ENCODE measurements at places on chromosomes 4 and X. TPM values are rescaled to one million over a fixed set of nuclear protein-coding genes. Genes with fewer than 3 reads are reported as not detected.

TMSB15C gene
- total RNA-seq: 15.5 TPM

PAPSS1 gene
- total RNA-seq: 136 TPM

SRPX2 gene
- total RNA-seq: 0.38 TPM

ADGRA3 gene
- 127 TPM for total RNA-seq

SLC34A2 gene
- total RNA-seq: 2.2 TPM

EGFL6 gene
- total RNA-seq: 0.29 TPM

- H3K4me3 ChIP-seq: no peak overlapping the region
- DNase-seq: no peak
- H3K27me3 ChIP-seq: no peaks in the 10 kb centered on the region
- peaks cover 6% of the 10 kb centered on the region for H3K4me1 ChIP-seq
Measured at GRCh38 chr4:75698162-75698962, 25.2 kb upstream of the G3BP2 start.

DNA sequence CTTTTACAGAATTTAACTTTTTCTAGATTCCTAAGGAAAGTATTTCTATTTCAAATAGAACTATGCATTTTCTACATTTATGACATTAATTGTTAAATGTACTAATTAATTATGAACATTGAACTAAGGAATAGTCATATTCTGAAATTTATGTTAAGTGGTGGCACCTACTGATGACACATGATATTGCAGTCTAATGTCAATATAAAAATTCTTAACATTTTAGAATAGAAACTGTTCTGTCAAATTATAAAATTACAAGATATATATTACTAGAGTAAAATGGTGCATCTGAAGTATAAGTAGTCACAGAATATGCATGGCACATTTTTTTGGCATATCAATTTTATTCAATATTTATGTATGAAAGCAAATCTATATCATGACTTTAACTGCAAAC, 40.2 kb upstream of the NDNF start:
- H3K4me3 ChIP-seq: no peak overlapping the region
- H3K4me1 ChIP-seq: peaks cover 4% of the 10 kb centered on the region
- DNase-seq: no peak
- no peaks in the 10 kb centered on the region for H3K36me3 ChIP-seq
- H3K27me3 ChIP-seq: peaks cover 3% of the 10 kb centered on the region

- DNase-seq: no peak
- H3K4me3 ChIP-seq: no peak overlapping the region
- no peaks in the 10 kb centered on the region for H3K36me3 ChIP-seq
- H3K4me1 ChIP-seq: no peaks in the 10 kb centered on the region
- H3K27ac ChIP-seq: no peak overlapping the region
- H3K27me3 ChIP-seq: no peaks in the 10 kb centered on the region
Measured at GRCh38 chr4:101596781-101597552, 193.6 kb upstream of the BANK1 start.

DNA sequence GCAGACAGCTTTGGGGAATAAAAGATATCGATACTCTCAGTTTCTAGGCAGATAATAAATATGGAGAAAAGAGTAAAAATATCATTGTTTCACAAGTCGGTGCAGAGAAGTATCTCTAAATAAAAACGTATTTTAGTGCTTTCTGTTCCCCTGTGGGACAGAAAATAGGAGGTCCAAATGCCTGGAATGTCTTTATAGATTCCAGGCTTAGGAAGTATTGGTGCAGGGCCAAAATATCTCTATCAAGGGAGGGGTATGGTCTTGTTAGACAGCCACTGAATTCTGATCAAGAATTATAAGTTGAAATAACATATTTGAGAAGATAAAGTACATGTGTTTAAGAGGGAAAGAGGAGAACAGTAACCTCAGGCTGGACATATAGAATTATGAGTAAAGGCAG, 596.4 kb downstream of the PCDH18 start:
- H3K36me3 ChIP-seq: no peaks in the 10 kb centered on the region
- DNase-seq: no peak
- H3K4me3 ChIP-seq: no peak overlapping the region
- H3K4me1 ChIP-seq: peaks cover 7% of the 10 kb centered on the region
- no peak overlapping the region for H3K27ac ChIP-seq

DNA sequence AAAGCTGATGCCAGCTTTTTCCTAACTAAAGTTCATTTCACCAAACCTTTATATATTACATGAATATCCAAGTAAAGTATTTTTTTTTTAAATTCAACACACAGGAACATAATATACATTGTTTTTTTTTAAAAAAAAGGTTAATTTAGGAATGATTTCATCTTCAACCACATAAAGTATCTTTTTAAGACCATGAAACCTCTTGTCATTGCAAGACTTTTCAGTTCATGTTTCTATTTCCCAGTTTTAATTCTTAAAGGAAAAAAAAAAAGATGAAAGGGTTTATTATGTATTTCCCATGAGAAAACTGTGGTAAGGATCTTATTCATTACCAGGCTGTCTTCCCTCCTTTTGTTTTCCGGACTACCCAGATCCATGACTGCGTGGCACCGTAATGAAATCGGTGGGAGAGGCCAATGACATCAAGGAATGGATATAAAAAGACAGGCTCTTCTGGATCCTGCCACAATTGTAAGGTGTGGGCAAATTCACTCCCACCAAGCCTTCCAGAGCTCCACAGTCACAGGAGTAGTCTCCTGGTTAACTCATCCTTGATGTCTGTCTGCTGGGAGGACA, 84.7 kb upstream of the CBR4 start:
- no peak overlapping the region for H3K4me3 ChIP-seq
- DNase-seq: no peak
- no peak overlapping the region for H3K27ac ChIP-seq
- H3K36me3 ChIP-seq: peaks cover 47% of the 10 kb centered on the region
- no peaks in the 10 kb centered on the region for H3K27me3 ChIP-seq

- no peaks in the 10 kb centered on the region for H3K4me1 ChIP-seq
- DNase-seq: no peak
- H3K36me3 ChIP-seq: no peaks in the 10 kb centered on the region
- no peak overlapping the region for H3K27ac ChIP-seq
- no peak overlapping the region for H3K4me3 ChIP-seq
- no peaks in the 10 kb centered on the region for H3K27me3 ChIP-seq
Measured at GRCh38 chr4:52157641-52158316, 106.7 kb downstream of the SPATA18 start.

- H3K4me3 ChIP-seq: no peak overlapping the region
- H3K36me3 ChIP-seq: no peaks in the 10 kb centered on the region
- no peak overlapping the region for H3K27ac ChIP-seq
- H3K4me1 ChIP-seq: peaks cover 20% of the 10 kb centered on the region
- peaks cover 7% of the 10 kb centered on the region for H3K27me3 ChIP-seq
Measured at GRCh38 chr4:48196758-48197504, 62.9 kb upstream of the TXK start.

GRCh38 chrX:34634349-34634748, 22.7 kb downstream of the TMEM47 start:
- peaks cover 10% of the 10 kb centered on the region for H3K4me1 ChIP-seq
- no peak overlapping the region for H3K4me3 ChIP-seq
- no peak for DNase-seq
- peaks cover 5% of the 10 kb centered on the region for H3K36me3 ChIP-seq
- no peaks in the 10 kb centered on the region for H3K27me3 ChIP-seq

DNA sequence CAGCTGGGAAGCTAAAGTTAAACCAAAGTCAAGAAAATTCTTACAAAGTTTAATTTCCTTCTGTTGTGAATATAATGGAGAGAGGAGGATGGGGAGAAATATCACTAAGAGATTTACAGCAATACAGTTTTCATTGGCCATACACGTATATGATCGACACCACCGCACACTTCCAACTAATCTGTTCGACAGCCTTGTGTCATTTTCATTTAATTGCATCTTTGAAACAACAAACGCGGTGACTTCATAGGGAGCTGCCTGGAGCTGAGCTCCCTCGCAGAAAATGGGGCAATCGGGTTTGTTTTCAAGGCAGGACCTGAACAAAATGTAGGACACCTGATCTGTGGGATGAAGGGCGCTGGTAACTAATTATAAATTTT, 1.3 kb downstream of the PTPN13 start:
- peak overlapping the region; percentile 98 for H3K27ac ChIP-seq
- H3K4me1 ChIP-seq: peaks cover 37% of the 10 kb centered on the region
- DNase-seq: no peak
- H3K36me3 ChIP-seq: no peaks in the 10 kb centered on the region
- H3K27me3 ChIP-seq: no peaks in the 10 kb centered on the region

DNA sequence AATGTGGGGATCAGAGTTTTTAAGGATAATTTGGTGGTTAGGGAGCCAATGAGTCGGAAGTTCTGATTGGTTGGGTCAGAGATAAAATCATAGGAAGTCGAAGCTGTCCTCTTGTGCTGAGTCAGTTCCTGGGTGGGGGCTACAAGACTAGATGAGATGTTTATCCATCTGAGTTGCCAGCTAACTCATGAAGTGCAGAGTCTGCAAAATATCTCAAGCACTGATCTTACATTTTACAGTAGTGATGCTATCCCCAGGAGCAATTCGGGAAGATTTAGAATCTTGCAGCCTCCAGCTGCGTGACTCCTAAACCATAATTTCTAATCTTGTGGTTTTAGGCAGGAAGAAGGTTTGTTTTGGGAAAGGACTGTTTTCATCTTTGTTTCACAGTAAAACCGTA, 565.8 kb upstream of the SPANXN1 start:
- H3K27ac ChIP-seq: no peak overlapping the region
- DNase-seq: no peak

DNA sequence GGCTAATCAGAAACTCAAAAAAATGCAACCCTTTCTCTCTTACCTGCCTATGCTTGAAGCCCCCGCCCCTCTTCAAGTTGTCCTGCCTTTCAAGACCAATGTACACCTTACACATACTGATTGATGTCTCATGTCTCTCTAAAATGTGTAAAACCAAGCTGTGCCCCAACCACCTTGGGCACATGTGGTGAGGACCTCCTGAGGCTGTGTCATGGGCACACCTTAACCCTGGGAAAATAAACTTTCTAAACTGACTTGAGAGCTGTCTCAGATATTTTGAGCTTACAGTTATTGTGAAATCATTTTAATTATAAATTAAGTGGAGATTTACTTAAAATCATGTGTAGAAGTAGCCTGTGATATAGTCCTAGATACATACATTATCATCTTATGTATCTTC, 22.2 kb downstream of the GUF1 start:
- no peak for DNase-seq
- H3K4me1 ChIP-seq: peaks cover 13% of the 10 kb centered on the region
- no peak overlapping the region for H3K27ac ChIP-seq
- peaks cover 27% of the 10 kb centered on the region for H3K36me3 ChIP-seq
- H3K27me3 ChIP-seq: no peaks in the 10 kb centered on the region

GRCh38 chrX:13778916-13779315, 38.0 kb downstream of the GPM6B start:
- H3K4me3 ChIP-seq: no peak overlapping the region
- DNase-seq: no peak
- peaks cover 15% of the 10 kb centered on the region for H3K36me3 ChIP-seq

DNA sequence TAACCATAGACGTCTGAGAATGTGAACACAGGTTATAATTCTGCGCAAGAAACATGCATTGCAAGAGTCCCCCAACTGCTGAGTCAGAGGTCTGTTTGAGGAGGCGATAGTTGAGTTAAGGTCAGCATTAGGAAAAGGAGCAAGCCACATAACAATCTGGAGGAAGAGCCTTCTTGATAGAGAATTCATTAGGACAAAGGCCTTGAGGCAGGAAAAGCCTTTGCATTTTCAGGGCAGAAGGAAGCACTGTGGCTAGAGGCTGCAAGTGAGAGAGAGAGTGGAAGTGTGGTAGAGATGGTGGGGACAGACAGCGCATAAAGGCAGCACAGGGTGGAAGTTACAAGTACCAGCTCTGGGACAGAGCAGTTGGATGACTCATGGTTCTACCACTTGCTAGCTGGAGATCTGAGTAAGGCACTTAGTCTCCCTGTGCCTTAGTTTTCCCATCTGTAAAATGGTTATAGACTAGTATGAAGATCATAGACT, 125.8 kb upstream of the LNX1 start:
- no peak for DNase-seq
- H3K4me3 ChIP-seq: no peak overlapping the region
- H3K4me1 ChIP-seq: no peaks in the 10 kb centered on the region
- H3K27me3 ChIP-seq: peaks cover 43% of the 10 kb centered on the region
- H3K27ac ChIP-seq: no peak overlapping the region

DNA sequence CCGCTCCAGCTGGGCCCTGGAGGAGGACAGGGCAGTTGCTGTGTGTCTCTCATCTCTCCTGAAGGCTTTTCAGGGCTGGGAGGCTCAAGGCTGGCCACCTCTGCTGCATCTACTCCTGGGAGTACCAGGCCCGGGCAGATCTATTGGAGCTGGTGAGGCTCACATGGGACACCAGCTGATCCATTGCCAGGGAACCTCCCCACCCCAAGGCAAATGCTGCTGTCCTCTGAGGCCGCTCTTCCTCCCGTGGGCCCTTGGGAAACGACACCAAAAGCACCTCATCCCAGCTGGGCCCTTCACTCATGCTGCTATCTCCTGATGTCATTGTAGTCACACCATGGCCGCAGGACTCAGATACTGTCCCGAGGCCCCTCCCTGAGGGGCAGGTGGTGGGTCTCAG, 3.6 kb downstream of the UBL4A start:
- no peak for DNase-seq
- no peaks in the 10 kb centered on the region for H3K27me3 ChIP-seq
- no peaks in the 10 kb centered on the region for H3K4me1 ChIP-seq
- H3K36me3 ChIP-seq: peaks cover 1% of the 10 kb centered on the region
- H3K4me3 ChIP-seq: no peak overlapping the region

DNA sequence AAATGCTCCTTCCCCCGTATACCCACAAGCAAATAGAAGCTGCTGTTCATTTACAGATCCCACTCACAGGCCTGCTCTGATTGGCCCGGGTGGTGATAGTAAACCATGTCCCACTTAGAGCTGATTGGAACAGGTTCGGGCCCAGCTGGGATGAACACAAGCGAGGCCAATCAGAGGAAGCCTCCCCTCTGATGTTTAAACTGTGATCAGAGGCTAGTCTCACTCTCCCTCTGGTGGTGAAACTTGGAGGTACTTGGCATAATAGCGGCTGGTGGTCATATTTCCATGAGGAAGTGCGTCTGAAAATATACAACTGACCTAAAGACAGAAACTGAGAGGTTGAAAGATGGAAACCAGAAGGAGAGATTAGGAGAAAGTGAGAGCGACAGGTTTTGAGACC, 51.5 kb upstream of the TRPC3 start:
- no peak overlapping the region for H3K27ac ChIP-seq
- H3K36me3 ChIP-seq: no peaks in the 10 kb centered on the region
- peaks cover 13% of the 10 kb centered on the region for H3K27me3 ChIP-seq

- no peak overlapping the region for H3K4me3 ChIP-seq
- no peaks in the 10 kb centered on the region for H3K27me3 ChIP-seq
- no peak for DNase-seq
- H3K27ac ChIP-seq: peak overlapping the region; percentile 40
Measured at GRCh38 chrX:20527558-20528011, 260.9 kb upstream of the RPS6KA3 start.

- no peak overlapping the region for H3K4me3 ChIP-seq
- DNase-seq: no peak
- peaks cover 23% of the 10 kb centered on the region for H3K4me1 ChIP-seq
- H3K27me3 ChIP-seq: no peaks in the 10 kb centered on the region
Measured at GRCh38 chrX:72271091-72271788, 5.8 kb downstream of the RPS4X start.

GRCh38 chr4:149910604-149911350, 95.1 kb upstream of the IQCM start:
- H3K4me1 ChIP-seq: no peaks in the 10 kb centered on the region
- no peaks in the 10 kb centered on the region for H3K36me3 ChIP-seq
- no peak overlapping the region for H3K4me3 ChIP-seq
